ENCODE measurements at places on chromosomes 1 and 21.

GRCh38 chr1:233252441-233252840 is 43.1 kb downstream of the PCNX2 start:
- DNase-seq = no peak

GRCh38 chr1:118116401-118116800 is 68.6 kb downstream of the SPAG17 start:
- DNase-seq = no peak

- DNase-seq = no peak
Measured at GRCh38 chr1:65432918-65433317, 12.4 kb downstream of the LEPR start.

GRCh38 chr1:182348961-182349747 is 42.4 kb downstream of the GLUL start:
- DNase-seq = peak; percentile 85

GRCh38 chr1:222057162-222057561 is 315.3 kb upstream of the DUSP10 start:
- no peak for DNase-seq

DNA sequence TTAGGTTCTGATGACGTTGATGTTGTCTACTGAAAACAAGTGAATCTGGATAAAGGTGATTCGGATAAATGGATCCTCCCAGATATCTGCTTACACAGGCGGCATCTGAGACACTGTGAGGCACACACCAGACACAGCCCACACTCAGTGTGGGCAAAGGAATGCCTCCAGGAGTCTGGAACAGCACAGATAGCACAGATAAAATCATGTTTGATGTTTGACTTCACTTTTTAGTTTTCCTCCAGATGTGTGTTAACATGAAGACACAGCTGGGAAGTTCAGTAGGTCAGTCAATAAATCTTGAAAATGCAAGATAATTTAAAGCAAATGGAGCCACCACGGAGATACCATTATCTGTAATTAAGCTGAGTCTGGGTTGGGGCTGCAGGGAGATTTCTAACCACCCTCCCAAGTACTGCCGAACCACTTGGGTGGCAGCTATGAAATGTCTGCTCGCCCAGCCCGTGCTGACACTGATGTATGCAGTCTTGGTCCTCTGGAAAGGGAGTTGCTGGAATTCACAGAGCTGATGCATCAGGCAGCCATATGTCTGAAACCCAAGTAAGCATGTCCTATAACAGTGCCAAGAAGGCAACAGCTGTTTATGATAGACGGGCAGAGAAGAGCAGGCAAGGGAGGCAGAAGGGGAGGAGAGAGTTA is 11.7 kb downstream of the CAPN9 start:
- DNase-seq = no peak

DNA sequence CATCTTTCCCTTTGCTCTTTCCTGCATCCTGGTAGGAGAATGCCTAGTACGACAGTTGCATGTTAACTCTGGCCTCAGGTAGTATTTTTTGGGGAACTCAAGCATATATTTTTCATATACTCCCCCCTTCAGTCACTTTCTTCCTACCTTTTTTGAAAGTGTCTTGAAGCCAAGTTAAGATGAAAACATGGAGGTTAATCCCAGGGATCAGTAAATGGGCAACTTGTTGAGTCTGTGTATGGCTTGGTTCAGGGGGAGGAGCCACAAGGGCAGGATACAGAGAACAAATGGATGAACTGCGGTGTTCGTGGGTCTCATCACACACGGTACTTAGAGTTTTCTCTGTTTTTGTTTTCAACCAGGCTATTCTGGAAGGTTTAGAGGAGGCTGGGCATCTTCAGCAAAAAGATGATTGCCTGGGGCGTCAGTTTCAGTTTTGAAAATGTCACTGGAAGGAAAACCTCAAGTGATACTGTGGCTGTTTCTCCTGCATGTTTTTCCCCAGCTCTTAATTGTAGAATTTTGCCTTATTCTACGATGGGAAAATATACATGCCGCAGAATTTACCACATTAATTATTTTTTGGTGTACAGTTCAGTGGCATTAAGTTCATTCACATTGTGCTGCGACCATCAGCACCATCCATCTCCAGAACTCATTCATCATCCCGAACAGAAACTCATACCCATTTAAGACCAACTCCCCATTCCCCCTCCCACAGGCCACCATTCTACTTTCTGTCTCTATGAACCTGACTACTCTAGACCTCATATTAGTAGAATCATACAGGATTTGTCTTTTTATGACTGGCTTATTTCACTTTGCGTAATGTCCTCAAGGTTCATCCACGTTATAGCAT is 71.5 kb downstream of the MAP10 start:
- no peak for DNase-seq
